ENCODE measurements at places on chromosomes 1 and 21.

- DNase-seq = peak; percentile 55
These were observed 841 bp downstream of the ADSS2 start for GRCh38 chr1:244450597-244451538.

DNA sequence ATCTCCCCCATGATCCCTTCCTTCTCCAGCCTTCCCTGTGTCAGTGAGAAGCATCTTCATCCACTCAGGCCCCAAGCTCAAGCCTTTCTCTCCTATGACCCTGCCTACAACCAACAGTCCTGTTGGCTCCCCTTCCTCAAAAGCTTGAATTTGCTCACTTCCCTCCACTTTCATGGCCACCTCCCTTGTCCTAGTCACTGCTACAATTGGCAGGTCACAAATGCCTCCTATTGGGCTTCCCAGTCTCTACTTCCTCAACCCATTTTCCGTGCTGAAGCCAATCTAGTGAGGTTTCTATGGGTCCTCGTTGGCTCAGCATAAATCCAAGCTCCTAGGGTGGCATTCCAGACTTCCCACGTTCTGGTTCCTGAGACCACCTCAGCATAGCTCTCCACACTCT, 40.2 kb upstream of the SLC6A9 start:
- DNase-seq = no peak

GRCh38 chr1:237911911-237912310, 21.2 kb upstream of the ZP4 start:
- DNase-seq = no peak

GRCh38 chr1:41582851-41583657, 98.6 kb upstream of the EDN2 start:
- DNase-seq = no peak

GRCh38 chr1:3767328-3767925, 5.1 kb upstream of the SMIM1 start:
- DNase-seq = no peak

DNA sequence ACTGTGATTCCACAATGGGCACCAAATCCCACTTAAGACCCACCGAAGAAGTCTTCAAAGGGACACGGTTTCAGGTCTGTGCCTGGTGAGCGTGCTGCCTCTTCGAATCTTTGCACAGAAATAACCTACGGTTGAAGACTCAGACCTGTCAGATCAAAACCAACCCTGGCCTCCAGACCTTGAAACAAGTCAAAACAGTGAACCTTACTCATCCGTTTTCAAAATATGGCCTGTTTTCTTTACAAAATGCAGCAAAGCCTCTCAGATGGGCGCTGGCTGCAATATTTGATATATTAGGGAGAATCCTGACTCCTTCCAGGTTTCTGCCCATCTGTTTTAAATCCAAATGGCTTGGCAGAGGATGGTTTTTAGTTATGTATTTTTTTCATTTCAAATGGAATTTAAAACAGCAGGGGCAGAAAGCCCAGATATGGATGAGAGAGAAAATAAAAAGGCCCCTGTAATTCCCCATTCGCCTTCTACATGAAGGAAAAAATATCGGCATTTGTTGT, 14.0 kb downstream of the JUN start:
- no peak for DNase-seq

- peak; percentile 35 for DNase-seq
These were observed 636 bp downstream of the INTS3 start for GRCh38 chr1:153728305-153729066.

DNA sequence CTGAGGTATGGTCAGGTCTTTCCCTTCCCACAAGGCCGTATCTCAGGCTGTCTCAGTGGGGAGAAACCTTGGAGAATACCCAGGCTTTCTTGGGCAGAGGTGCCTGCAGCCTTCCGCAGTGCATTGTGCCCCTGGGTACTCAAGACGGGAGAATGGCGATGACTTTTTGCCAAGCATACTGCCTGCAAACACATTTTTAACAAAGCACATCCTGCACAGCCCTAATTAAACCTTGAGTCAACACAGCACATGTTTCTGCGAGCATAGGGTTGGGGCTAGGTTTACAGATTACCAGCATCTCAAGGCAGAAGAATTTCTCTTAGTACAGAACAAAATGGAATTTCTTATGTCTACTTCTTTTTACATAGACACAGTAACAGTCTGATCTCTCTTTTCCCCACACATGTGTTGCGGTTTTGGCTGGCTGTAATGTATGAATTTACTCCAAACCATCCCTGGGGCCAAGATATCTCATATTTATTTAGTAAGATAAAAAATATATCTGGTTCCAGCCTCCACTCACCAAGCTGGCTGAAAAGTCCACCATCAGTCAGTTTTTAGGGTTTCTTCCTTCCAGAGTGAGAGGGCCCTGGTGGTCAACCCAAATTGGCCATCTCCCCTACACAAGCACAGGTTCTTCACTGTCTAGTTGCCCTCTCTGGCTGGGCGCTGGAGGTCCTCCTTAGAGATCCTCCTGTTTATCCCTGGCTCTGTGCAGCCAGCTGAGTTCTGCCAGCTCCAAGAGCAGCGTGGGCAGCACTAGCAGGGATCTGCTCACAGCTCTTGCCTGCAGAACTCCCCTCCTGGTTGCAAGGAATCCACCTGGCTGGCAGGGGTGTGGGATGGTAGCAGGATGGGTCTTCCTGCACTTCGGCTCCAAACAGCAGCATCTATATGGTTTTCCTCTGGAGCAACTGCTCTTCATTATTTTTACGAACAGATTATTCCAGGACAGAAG, 2.6 kb downstream of the FAAH start:
- DNase-seq = no peak

GRCh38 chr1:228007049-228007800, 427 bp downstream of the WNT3A start:
- no peak for DNase-seq

GRCh38 chr1:197837911-197838310, 62.6 kb upstream of the DENND1B start:
- no peak for DNase-seq

DNA sequence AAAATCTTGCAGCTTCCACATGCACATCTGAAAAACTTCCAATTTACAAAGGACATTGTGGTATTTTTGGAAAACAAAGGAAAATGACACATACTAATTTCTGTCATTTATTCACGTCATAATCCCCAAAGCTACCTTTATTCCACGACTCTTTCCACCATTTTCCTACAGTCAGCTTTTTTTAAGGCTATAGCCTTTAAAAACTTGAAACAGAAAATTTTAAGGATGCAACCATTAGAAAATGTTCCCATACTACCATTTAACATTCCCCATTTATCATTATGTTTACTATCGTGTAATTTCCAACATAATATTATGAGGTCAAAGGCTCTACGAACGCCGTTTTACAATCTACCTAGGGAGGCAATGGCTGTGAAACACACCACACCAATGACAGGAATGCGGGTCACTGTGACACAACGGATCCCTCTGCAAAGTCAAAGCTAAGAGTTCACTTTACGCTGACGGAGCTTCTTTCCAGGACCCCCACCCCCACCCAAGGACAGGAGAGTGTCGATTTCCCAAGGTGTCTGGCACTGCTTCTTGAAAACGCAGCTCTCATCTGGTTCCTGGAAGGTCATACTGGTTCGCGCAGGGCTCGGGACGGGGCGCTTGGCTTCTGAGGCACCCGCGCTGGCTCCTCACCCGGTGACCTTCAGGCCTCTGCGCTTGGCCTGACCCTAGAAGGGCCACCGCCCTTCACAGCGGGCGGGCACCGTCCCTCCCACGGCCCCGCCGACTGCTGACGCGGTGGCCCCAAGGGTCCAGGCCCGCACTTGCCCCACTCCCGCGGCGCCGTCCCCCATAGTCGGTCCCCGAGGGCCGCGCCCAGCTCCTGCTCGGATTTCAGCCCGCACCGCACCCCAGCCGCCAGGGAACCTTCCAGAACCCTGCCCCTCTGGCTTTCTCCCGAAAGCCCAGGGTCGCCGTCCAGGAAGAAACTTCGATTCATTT, 50.5 kb upstream of the ATF3 start:
- DNase-seq = peak; percentile 40

- DNase-seq = no peak
These were observed 57.5 kb downstream of the KCNT2 start for GRCh38 chr1:196550731-196551130.
